Activated B cell treated with CpG ODN at 0.5 μM for 24 hours (primary cell): ENCODE measurements at places on chromosomes 16 and 17.

- no peak for DNase-seq
Measured at GRCh38 chr16:20946015-20946629, 45.6 kb downstream of the LYRM1 start.

DNA sequence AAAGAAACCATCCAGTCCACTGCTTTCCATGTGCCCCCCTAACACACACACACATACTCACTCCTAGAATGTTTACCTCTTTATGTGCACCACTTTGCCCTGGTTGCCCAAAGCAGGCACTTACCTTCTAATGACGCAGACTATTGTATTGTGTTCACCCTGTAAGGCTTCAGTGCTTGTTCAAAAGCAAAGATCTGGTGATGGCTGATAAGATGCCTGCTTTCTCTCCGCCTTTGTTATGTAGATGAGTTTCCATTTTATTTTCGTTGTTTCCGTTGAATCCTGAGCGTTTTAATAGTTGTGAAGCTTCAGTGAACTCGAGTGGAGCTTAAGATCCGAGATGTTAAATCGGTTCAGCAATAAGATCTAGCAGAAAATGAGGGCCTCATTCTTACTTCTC, 452.7 kb downstream of the TMEM114 start:
- DNase-seq, result no peak

- no peak for DNase-seq
Measured at GRCh38 chr16:64397945-64398508, 723.8 kb downstream of the CDH11 start.

DNA sequence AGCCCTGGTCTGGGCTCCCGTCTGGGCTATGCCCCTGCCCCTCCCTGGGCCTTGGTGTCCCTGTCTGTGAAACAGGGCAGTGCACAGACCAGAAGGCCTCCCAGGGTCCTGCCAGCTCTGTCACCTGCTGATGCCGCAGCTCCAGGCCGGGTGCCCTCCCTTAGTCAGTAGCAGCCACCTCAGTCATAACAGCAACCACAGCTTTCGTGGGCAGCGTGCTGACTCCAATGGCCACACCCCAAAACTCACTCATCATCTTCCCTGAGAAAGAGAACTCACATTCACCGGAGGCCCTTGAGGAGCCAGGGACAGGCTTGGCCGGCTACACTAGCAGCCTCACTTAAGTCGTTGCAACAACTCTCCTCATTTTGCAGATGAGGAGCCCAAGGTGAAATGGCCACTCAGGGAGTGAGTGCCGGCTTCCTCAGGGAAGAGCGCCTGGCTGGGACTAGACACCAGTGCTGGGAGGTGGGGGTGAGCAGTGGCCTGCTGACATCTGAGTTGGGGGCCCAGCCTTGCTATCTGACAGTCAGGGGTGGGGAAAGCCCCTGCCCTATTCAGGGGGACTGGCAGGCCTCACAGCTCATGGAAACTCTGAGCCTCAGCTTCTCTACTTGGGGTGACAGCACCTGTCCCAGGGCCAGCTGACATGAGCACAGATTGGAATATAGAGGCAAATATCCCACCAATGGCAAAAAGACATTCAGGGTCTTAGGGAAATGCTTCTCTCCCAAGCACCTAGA, 22.6 kb downstream of the SLC5A10 start:
- DNase-seq, result no peak

DNA sequence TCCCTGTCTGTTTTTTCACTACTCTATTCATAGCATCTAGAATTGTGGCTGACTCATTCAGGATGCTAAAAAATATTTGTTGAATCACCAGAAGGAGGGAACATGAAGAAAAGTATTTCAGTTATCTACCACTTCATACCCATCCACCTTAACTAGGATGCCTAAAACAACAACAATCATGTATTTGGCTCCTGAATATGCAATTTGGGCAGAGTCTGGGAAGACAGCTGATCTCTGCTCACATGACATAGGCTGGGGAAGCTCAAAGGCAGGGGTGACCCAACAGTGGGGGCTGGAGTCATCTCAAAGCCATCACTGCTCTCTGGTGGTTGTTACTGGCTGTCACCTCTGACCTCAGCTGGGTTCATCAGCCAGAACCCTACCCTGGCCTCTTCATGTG, 80.1 kb upstream of the RPL38 start:
- no peak for DNase-seq

DNA sequence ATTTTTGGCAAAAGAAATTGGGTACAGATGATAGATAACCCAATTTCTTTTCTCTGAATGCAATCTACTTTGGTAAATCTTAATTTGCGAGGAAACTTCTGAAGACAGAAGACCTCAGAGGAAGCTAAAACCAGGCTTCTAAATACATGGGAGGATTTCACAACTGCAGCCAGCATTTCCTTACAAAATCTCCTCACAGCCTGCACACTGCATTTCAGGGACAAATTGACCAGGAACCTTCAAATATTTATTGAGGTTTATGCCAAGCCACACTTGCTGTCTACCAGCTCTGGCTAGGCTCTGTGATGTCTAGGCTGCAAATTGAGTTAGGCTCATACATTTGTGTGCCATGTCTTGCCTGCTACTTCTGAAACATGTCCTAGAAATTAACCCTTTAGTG, 167.3 kb upstream of the CDH5 start:
- DNase-seq, result no peak

GRCh38 chr17:70295731-70296130, 126.4 kb downstream of the KCNJ2 start:
- no peak for DNase-seq

GRCh38 chr16:57758331-57759117, 23.0 kb downstream of the KATNB1 start:
- DNase-seq, result no peak

DNA sequence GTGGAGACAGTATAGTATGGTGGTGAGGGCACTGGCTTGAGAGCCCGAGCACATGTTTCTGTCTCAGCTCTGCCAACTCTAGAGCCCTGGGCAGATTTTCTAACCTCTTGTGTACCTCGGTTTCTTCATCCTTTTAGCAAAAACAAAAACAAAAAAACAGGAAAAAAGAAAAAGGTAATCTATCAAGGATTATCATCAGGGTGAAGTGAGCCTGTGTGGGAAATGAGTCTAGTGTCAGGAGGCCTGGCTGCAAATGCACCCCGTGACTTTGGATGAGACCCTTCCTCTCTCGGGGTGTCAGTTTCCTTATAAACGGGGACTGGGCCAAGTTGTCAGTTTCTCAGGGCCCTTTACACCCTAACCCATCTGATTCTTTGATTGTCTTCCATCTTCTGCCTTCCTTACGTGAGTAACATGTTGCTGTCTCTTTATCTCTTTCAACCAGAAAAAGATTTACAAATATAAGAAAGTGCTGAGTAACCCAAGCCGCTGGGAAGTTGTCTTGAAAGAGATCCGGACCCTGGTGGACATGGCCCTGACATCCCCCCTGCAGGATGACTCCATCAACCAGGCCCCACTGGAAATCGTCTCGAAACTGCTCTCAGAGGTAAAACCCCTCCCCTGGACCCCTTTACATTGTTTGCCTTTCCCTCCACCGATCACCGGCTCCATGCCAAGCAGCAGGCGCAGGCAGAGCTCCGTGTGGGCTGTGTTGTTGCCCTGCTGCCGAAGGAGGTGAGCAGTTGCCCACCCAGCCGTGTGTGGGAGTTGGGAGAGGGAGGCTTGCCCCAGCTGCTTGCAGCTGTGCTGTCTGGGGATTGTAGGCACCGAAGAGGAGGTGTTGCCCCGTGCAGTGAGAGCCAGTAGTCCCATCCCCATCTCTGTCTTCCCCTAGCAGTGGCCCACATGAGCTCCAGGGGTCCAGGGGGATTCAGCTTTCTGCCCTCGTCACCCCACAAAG, 127.1 kb upstream of the PLCG2 start:
- no peak for DNase-seq

- DNase-seq, result no peak
Measured at GRCh38 chr17:17748179-17748578, 66.9 kb downstream of the RAI1 start.

GRCh38 chr17:70318051-70318450, 148.7 kb downstream of the KCNJ2 start:
- DNase-seq, result no peak

DNA sequence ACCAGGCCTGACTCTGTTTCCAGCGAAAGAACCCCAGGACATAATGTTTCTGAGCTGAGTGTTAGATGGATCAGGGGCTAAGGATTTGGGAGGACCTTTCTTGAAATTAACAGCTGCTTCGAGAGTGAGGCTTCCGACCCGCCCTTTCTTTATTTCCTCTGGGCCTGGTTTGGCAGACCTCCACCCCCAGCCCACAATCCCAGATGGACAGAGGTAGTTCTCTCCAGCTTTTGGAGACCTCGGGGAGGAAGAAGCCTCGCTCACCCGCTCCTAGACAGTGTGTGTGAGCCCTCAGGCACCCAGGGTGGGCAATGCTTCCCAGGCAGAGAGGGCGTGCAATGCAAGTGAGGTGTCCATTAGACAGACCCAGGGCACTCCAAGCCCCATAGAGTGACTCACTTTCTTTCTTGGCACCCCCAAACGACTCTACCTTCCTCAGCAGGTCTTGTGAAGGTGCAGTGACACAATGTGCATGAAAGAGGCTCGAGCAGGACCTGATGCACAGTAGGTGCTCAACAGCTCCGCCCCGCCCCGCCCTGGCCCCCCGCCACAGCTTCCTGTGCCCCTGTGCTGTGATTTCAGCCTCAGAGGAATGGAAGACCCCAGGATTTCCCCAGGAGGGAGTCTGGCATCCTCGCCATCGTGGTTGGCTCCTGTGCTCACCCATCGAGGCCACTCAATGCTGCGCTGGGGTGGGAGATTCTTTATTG, 50.7 kb upstream of the TOB1 start:
- no peak for DNase-seq

- no peak for DNase-seq
Measured at GRCh38 chr16:52114379-52114778, 432.6 kb downstream of the TOX3 start.

DNA sequence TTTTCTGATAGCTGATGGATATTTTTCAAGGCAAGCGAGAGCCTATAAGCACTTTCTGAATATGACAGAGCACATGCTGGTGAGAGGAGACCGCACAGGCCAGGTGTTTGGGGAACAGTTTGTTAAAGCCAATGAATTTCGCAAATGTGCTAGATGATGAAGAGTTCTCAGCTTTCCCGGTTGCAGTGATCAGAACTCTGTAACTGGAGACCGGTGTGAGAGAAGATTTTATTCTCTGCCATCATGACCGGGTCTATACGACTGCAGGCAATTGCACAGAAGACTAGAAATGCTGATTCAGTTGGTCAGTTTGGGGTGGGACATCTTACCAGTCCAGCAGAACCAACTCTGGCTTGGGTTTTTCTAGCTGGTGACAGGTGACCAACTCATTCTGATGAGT, 25.4 kb downstream of the SMTNL2 start:
- DNase-seq, result no peak

DNA sequence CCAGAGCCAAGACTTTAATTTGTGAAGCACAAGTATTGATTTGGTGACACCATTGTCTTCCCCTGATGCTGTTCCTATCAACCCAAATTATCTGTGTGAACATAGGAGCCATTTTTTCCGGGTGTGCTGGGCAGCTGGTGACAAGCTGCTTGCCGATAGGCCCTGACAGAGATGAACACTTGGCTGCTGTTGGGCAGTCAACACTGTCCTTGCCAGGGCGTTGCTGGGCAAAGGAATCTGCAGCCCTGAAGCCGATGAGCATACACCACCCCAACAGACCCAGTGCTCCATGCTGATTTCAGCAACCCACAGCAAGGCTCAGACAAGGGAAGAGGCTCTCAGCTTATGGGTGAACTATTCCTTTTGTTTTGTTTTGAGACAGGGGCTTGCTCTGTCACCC, 105.4 kb downstream of the YPEL2 start:
- no peak for DNase-seq

- DNase-seq, result no peak
Measured at GRCh38 chr17:7166873-7167272, 12.3 kb downstream of the ASGR1 start.

DNA sequence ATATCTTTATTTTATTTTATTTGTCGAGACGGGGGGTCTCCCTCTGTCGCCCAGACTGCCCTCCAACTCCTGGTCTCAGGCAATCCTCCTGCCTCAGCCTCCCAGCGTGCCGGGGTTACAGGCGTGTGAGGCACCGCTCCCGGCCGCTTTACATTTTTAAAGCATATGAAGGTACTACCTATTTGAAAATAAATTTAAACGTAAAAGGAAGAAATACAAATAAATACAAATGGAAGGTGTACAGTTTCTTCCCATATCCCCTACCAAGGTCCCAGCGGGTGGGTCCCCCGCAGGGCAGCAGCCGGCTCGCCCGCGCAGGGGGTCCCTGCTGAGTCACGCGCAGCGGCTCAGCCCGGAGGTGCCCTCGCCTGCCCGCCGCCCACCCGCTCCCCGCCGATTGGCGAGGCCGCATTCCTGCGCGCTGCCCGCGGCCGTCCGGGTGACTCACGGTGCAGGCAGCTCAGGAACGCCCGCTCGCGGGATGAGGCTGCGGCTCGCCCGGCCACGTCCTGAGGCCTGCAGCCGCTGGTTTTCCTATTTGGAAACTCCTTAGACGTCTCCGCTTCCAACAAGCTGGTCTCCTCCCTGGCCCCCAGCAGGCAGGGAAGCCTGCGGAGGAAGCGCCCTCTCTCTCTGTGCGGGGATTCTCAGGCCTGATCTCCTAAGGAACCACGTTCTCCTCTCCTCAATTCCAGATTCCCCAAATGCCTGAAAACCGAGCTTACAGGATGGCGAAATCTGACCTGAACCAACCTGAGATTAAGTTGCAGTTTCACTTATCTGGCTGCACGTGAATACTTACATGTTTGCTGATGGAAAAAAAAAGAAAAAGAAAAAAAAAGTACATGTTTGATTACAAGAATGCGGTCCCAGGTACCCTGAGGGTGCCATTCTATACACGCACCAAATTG, 54.8 kb upstream of the MAP3K14 start:
- peak; percentile 31 for DNase-seq

DNA sequence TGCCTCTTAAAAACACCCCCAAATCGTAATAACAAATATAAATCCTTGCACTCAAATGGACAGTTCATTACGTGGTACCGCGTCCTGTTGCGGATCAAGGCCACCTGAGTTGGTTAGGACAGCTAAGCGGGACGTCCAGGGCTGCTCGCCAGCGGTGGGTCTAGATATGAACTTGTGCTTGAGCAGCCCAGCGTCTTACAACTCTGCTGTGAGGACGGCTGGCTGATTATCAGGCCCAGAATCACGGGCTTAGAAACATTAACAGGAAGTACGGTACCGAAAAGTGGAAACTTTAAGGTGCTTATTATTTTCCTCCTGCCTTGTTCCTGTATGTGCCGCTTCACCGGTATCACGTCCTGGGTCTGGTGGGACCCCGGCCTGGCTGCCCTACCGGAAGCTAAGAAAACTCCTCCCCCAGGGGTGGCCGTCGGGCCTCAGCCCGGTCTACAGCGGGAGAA, 832 bp upstream of the SRRM2 start:
- DNase-seq, result no peak

- DNase-seq, result no peak
Measured at GRCh38 chr17:48592057-48592514, 1.5 kb downstream of the HOXB5 start.
